ENCODE measurements at places on chromosomes 2 and 18.

- DNase-seq = no peak
Observed at GRCh38 chr18:34951625-34952379, 89.4 kb upstream of the MAPRE2 start.

DNA sequence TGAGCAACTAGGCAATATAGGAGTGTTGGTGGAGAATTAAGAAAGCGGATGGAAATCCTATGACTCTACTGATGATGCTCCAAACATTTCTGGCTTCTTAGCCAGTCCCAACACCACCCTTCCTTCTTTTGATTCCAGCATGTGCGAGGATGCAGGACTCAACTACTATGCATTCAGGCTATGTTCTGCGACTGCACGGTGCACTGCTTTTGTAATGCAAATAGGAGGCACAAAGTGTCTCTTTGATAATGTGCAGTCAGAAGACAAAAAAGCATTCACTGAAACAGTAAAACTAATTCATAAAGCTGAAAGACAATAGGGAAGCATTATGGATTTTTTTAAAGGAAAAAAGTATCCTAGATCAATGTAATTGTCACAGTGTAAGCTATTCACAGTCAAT, 106.7 kb downstream of the MEIS1 start:
- DNase-seq = no peak

GRCh38 chr2:120231564-120231973, 8.4 kb upstream of the TMEM185B start:
- no peak for DNase-seq

DNA sequence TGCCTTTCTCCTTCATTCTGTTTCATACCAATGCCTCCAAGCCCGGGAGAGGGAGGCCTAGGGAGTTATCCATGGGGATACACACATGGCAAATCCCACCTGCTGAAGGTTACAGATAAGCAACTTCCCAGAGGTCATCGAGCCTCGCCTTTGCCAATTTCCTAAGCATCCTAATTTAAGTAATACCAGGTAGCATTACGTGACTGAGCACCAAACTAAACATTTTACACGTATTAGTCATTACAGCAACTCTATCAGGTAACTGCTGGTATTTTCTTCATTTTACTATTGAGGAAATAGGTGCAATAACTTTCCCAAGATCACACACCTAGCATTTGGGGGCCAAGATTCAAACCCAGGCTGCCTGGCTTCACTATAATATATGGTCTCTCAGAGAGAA, 30.1 kb upstream of the BZW1 start:
- no peak for DNase-seq

- no peak for DNase-seq
Observed at GRCh38 chr2:171837736-171838135, 56.3 kb downstream of the SLC25A12 start.

DNA sequence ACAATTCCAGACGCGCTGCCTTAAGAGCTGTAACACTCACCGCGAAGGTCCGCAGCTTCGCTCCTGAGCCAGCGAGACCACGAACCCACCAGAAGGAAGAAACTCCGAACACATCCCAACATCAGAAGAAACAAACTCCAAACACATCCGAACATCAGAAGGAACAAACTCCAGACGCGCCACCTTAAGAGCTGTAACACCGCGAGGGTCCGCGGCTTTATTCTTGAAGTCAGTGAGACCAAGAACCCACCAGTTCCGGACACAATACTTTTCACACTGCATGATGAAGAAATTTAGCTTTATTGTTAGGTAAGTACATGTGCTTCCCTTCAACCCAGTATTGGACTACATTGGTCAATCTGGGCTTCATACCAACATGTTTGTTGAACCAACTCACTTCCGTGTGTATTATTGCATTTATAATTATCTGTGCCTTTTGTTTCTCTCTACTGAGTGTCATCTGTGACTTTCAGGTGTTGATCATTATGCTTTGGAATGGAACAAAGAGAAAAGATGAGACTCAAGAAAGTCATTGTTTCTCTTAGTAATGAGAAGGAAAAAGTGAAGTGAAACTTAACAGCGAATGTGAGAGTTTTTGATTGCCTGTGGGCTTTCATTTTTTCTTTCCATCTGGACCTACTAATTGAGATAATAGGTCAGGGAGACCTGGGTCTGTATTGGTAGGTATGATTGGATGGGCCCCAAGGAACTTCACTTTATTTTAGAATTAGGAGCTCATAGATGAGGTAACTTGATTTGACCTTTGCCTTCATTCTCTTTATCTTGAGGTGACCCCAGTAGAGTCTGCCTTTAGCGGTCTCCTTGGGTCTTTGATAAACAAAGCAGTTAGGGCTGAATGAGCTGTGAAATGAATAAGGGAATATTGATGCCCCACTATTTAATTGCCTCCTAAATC, 76.1 kb upstream of the CAVIN2 start:
- no peak for DNase-seq

DNA sequence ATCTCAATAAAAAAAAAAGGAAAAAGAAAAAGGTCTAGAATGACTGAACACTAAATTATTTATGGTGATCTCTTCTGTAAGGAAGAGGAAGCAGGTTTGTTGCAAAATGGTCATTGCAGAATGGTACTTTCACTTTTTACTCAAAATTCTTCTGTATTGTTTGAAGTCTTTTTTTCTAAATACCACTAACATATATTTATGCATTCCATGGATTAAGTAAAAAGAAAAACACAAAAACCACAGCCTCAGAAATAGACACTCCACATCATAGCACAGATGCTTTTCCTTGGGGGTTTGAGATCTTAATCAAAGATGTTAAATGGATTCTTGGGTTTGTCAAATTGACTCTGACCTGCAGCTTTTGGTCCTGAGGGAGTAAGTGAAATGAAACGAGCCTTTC, 47.4 kb downstream of the RHOB start:
- no peak for DNase-seq

DNA sequence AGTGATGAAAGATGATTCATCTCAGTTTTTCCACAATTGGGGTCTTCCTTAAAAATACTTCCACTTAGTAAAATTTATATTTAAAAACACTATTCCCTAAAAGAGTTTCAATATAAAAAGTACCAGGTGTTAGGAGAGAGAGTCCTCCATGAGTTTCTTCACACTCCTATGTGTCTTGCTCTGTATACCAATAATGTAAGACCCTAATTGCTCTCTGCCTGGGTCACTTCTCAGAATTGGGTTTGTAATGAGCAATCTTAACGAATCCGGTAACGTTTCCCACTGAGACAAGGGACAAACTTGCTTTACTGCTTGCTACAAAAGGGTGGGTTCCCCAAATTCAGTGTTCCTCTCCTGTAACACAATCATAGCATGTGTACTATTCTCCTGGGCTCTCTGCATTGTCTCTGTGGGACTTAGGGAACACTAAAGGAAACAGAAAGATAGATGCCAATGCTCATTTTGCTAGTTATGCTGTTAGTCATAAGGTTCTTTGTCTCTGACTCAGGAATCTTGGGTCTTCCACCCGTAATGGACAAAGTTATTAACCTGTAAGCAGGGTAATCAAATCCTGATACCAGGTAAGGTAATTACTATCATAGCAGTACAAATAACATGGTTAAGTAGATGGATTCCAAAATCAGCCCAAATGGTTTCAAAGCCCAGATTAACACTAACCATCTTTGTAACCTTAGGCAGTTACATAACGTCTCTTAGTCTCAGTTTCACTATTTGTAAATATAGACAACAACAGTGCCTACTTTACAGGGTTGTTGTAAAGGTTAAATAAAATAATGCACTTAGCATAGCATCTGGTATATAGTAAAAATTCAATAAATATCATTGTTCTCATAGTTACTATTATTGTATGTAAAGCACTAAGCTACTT, 46.3 kb downstream of the ITSN2 start:
- DNase-seq = no peak

- DNase-seq = no peak
Observed at GRCh38 chr2:157743051-157743450, 114.4 kb upstream of the ACVR1C start.

- DNase-seq = no peak
Observed at GRCh38 chr2:134586326-134586965, 132.4 kb downstream of the TMEM163 start.

DNA sequence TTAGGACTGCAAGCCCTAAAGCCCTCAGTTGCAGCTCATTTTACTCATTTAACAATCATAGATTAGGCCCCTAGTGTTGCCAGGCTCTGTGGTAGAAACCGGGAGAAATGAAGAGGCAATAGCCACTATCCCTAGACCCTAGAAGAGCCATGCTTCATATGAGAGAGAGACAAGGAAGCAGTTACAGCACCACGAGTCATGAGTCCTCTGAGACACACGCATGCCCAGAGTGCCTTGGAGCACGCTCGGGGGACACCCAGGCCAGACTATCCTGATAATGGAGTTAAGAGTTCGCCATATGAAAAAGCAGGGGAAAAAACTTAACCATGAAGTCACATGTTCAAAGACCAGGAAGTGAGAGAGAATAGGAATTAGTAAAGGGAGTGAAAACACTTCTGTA, 321.5 kb upstream of the PKDCC start:
- DNase-seq = no peak

- DNase-seq = no peak
Observed at GRCh38 chr2:134233728-134234136, 20.1 kb upstream of the MGAT5 start.

DNA sequence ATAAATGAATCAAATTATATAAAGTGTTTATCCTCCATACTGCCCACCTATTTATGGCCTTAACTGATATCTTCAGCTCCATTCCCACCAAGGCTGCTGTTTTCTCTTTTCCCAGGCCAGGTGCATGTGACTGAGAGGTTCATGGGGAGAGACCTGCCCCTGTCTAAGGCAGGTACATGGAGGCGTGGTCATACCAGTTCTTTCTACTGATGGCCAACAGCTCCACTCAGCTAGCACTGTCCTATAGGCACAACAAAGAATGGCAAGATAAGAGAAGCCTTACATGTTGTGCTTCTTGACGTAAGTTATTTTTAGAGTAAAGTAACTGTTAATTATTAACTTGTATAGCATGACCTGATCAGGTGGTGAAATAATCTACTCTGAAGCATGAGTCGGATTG, 16.8 kb downstream of the AKAIN1 start:
- no peak for DNase-seq

GRCh38 chr2:109049022-109049421, 60.0 kb upstream of the EDAR start:
- DNase-seq = no peak

- DNase-seq = no peak
Observed at GRCh38 chr2:192087398-192087958, 107.3 kb downstream of the TMEFF2 start.

GRCh38 chr18:8868276-8868675, 162.9 kb downstream of the MTCL1 start:
- DNase-seq = no peak

- DNase-seq = no peak
Observed at GRCh38 chr2:151198645-151199044, 63.0 kb downstream of the RBM43 start.

- DNase-seq = no peak
Observed at GRCh38 chr2:55887351-55887750, 36.2 kb downstream of the EFEMP1 start.

GRCh38 chr2:71505086-71505769, 51.9 kb downstream of the DYSF start:
- DNase-seq = no peak

GRCh38 chr2:228352048-228352447, 170.6 kb upstream of the SPHKAP start:
- DNase-seq = no peak

GRCh38 chr18:55737781-55738468, 149.9 kb upstream of the TCF4 start:
- DNase-seq = no peak

DNA sequence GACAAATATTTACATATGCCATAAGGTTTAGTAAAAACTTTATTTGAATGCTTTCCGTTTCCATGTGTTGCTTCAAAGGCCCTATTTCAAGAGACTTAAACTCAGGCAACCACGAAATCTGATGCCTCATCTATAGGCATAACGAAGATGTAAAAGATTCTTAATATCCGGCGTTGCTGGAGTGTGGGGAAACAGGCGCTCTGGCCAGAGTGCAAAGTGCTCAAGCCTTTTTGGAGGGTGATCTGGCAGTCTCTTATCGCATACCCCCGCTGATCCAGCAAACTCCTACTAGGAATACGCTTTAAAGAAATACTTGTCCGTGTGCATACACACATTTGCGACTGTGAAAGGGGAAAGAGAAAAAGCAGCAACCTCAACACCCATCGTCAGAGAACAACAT, 108.8 kb downstream of the NOL10 start:
- DNase-seq = no peak

GRCh38 chr18:60295674-60296073, 76.9 kb downstream of the MC4R start:
- DNase-seq = no peak

DNA sequence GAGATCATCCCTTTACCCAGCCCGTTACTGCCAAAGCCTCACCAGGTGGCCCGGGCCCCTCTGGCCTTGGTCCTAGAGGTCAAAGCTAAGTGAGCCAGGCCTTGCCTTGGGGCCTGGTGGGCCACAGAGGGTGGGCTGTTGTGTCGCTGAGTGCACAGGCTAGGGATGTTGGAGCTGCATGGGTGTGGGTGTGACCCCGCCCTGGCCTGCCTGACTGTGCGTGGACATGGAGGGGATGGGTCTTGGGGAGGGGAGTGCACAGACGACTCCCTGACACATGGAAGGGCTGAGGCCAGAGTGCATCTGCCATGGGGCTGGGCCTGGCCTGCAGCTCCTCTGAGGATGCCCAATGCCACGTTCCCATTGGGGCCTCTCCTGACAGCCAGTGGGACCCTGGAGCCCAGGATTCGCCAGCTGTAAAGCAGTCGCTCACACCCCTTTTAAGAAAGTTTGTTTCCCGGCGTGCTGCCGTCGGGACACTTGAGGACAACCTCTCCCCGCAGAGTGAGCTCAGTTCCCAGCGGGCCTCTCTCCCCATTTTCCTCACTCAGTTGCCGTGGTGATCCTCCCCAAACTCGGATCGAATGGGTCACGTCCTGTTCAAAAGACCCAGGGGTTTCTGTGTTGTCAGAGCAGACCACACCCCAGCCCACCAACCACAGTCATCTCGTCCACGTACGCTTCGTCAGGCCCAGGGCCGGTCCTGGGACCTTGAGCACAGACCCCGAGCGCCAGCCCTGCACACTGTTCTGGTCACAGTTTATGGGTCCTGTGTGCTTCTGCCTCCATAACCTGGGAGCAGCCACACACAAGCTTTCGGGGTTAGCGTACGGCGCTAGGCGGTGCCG, 93.5 kb downstream of the NFATC1 start:
- no peak for DNase-seq

GRCh38 chr2:170139276-170139967, 38.5 kb upstream of the MYO3B start:
- no peak for DNase-seq

GRCh38 chr2:86791573-86791972, 860 bp upstream of the CD8A start:
- no peak for DNase-seq

DNA sequence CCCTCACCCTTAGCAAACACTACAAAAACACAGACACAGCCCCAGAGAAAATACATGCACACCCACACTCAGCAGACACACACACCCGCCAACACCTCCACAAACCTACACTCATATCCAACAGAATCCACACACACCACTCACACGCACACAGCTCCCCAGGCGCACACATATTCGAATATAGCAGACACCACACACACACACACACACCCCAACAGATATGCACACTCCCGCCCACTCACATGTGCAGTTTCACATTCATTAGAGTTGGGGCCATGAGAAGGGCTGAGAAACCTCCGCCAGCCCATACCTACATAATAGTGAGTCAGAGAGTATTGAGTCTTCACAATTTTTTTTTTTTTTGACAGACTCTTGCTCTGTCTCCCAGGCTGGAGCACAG, 29.4 kb upstream of the NOTO start:
- no peak for DNase-seq

- DNase-seq = no peak
Observed at GRCh38 chr2:230657462-230657861, 55.2 kb upstream of the CAB39 start.

GRCh38 chr2:37020212-37020886, 54.0 kb upstream of the STRN start:
- peak; percentile 31 for DNase-seq
